ENCODE measurements at places on chromosomes 3 and 15.

GRCh38 chr3:152717252-152717651 lies 117.7 kb upstream of the P2RY1 start:
- no peak for DNase-seq

GRCh38 chr3:101979033-101979432 lies 129.7 kb downstream of the NFKBIZ start:
- DNase-seq, result no peak

DNA sequence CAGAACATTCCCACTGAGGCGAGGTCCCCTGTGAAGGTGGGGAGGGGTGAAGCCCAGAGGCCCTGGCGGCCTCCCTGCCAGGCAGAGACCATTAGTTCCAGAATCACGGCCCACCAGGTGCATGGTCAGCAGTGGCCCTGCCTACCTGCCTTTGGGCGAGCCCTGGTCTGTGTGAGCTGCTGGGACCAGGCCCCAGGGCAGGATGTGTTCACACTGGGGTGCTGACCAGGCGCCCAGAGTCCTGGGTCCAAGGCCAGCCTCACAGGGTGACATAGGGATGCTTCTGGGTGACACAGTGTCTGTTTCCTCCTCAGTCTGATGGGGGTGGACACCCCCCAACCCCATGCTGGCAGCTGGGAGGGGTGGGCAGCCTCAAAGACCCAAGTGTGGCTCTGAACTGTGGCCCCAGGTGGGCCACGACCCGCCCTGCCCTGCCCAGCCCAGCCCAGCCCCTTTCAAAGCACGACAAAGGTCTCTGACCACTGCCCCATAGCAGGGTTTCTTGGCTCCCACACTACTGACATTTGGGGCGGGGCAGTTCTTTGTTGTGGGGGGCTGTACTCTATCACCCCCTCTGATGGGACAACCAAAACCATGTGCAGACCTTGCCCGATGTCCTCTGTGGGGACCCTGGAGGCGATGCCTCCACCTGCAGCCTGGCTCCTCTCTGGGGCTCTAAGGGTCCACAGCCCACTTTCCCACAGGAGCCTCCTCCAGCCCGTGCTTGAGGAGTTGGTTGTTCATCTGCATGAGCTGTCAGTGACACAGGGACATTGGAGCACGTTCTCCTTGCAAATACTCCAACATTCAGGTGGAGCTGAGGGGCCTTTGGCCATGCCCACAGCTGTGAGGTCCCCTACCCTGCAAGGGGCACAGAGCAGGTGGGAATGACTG lies 44.8 kb upstream of the SLC41A3 start:
- no peak for DNase-seq

DNA sequence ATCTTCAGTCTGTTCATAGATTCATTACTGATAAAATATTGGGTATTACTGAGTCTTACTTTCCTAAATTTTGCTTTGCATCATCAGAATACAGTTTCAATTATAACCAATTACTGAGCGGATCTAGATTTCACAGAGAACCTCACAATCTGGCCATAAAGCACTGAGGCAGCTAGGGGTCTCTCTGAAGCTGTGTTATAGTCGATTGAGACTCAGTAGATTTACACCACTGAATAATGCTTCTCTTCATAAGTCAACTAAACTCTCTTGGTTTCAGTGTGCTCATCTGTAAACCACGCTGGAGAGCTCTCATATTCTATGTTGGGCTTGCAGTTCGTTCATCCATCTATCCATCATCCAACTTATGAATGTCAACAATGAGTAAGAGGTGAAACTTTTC lies 180.6 kb downstream of the GREM1 start:
- no peak for DNase-seq

DNA sequence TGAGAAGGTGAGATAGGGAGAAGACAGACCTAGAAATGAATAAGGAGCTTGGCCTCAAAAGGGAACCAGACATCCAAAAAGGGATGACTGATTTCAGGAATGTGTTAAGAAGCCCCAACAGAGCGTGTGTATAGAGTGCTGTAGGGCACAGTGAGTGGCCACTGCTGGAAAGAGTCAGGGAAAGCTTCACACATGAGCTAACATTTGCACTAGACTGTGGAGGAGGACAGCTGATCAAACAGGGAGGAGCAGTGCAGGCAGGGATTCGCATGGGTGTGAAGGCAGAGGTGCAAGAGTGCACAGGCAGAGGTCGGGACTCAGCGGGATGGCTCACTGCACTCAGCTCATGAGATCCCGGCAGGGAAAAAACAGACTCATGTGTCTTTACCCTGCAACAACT lies 61.8 kb downstream of the NPTN start:
- no peak for DNase-seq

GRCh38 chr15:76293361-76293760 lies 17.9 kb downstream of the ETFA start:
- no peak for DNase-seq

All from GM18507 (cell line).